ENCODE measurements at places on chromosomes 4 and X.

- H3K4me1 ChIP-seq: no peaks in the 10 kb centered on the region
- no peak for DNase-seq
- no peak overlapping the region for H3K27ac ChIP-seq
- no peaks in the 10 kb centered on the region for H3K36me3 ChIP-seq
Observed at GRCh38 chr4:27101126-27101525, 240.5 kb downstream of the STIM2 start.

- H3K4me1 ChIP-seq: no peaks in the 10 kb centered on the region
- no peak overlapping the region for H3K4me3 ChIP-seq
- no peak for DNase-seq
- H3K27ac ChIP-seq: no peak overlapping the region
- no peaks in the 10 kb centered on the region for H3K27me3 ChIP-seq
Observed at GRCh38 chrX:123756320-123756719, 23.5 kb upstream of the THOC2 start.

DNA sequence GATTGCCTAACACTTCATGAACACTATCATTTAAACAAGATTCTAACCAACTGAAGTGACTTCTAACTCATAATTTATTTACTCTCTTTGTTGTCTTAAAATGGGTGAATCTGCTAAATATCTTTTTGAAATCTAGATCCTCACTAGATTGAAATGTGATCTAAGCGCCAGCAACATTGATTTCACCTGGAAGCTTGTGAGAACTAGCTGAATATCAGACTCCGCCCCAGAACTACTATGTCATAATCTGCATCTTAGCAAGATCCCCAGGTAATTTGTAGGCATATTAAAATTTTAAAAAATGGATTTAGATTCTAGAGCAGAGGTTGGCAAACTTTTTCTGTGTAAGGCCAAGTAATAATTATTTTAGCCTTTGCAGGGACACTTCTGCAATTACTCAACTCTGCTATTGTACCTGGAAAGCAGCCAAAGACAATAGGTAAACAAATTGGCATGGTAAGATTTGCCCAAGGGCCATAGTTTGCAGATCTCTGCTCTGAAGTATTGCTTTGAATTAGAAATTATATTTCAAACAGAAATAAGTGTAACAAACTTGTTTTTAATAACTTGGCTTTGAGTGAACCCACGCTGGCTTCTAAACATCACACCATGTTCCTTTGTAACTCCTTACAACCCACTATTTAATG is 121.5 kb downstream of the REELD1 start:
- H3K4me3 ChIP-seq: no peak overlapping the region
- no peaks in the 10 kb centered on the region for H3K36me3 ChIP-seq

- H3K4me1 ChIP-seq: no peaks in the 10 kb centered on the region
- peak; percentile 14 for DNase-seq
- no peak overlapping the region for H3K4me3 ChIP-seq
- no peak overlapping the region for H3K27ac ChIP-seq
- H3K27me3 ChIP-seq: no peaks in the 10 kb centered on the region
Observed at GRCh38 chr4:2075171-2075986, 16.3 kb downstream of the NAT8L start.

- no peak overlapping the region for H3K4me3 ChIP-seq
- DNase-seq: no peak
- H3K27me3 ChIP-seq: no peaks in the 10 kb centered on the region
Observed at GRCh38 chrX:9825129-9825790, 39.0 kb downstream of the SHROOM2 start.

DNA sequence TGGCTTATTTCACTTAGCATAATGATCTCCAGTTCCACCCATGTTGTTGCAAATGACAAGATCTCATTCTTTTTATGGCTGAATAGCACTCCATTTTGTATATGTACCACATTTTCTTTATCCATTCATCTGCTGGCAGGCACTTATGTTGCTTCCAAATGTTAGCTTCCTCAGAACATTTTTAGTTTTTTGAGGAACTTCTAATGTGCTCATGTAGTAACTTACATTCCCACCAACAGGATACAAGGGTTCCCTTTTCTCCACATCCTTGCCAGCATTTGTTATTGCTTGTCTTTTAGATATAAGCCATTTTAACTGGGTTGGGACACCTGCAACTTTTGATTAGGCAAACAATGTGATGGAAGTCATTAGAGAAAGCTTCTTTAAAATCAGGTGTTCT is 454.2 kb downstream of the NLGN4X start:
- no peak overlapping the region for H3K27ac ChIP-seq
- no peak overlapping the region for H3K4me3 ChIP-seq
- no peak for DNase-seq
- no peaks in the 10 kb centered on the region for H3K27me3 ChIP-seq
- H3K36me3 ChIP-seq: no peaks in the 10 kb centered on the region

GRCh38 chr4:123616951-123617461 is 220.4 kb downstream of the SPRY1 start:
- peaks cover 14% of the 10 kb centered on the region for H3K4me1 ChIP-seq
- no peak overlapping the region for H3K4me3 ChIP-seq
- H3K27ac ChIP-seq: peak overlapping the region; percentile 44
- DNase-seq: peak; percentile 83
- H3K36me3 ChIP-seq: no peaks in the 10 kb centered on the region

DNA sequence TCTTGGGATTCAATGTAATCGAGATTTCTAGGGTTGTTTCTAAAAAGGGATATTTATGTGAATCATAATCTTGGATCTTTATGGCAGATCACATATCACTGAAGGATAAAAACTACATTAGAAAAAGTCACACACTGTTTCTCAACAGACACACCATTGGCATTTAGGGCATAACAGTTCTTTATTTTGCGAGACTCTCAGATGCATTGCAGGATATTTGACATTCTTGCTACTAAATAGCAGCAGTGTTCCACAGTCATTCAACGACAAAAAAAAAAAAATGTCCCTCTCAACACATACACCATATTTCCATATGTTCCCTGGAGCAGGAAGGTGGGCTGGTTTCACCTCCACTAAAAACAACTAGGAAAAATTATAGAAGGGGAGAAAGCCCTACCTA is 243.4 kb upstream of the PCDH18 start:
- H3K4me3 ChIP-seq: no peak overlapping the region
- H3K4me1 ChIP-seq: no peaks in the 10 kb centered on the region
- no peak for DNase-seq
- H3K36me3 ChIP-seq: no peaks in the 10 kb centered on the region
- H3K27me3 ChIP-seq: no peaks in the 10 kb centered on the region
- no peak overlapping the region for H3K27ac ChIP-seq

GRCh38 chr4:90875791-90876190 is 748.6 kb downstream of the CCSER1 start:
- H3K27ac ChIP-seq: no peak overlapping the region
- no peak for DNase-seq
- no peak overlapping the region for H3K4me3 ChIP-seq
- H3K36me3 ChIP-seq: no peaks in the 10 kb centered on the region
- no peaks in the 10 kb centered on the region for H3K27me3 ChIP-seq
- no peaks in the 10 kb centered on the region for H3K4me1 ChIP-seq

GRCh38 chr4:77432717-77433417 is 172.8 kb upstream of the CXCL13 start:
- no peaks in the 10 kb centered on the region for H3K36me3 ChIP-seq
- H3K4me1 ChIP-seq: peaks cover 4% of the 10 kb centered on the region
- DNase-seq: no peak

DNA sequence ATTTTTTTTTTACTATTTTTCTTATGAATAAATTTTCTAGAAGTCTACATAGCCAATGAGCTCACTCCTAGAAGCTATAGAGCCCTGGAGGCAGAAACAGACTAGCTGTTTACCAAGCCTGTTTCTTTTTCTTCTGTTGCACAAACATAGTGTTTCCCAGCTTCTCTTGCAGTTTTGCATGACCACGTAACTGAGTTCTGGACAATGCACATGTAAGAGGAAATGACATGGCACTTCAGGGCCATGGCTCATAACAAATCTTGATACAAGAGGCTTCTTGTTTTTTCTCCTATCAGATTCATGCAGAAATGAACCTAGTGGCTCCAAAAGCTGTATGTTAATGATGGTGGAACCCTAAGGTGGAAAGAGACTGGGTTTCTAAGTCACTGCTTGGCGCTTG is 127.4 kb downstream of the ZNF330 start:
- no peaks in the 10 kb centered on the region for H3K27me3 ChIP-seq
- H3K27ac ChIP-seq: no peak overlapping the region
- no peaks in the 10 kb centered on the region for H3K36me3 ChIP-seq
- H3K4me1 ChIP-seq: no peaks in the 10 kb centered on the region
- no peak overlapping the region for H3K4me3 ChIP-seq
- no peak for DNase-seq

DNA sequence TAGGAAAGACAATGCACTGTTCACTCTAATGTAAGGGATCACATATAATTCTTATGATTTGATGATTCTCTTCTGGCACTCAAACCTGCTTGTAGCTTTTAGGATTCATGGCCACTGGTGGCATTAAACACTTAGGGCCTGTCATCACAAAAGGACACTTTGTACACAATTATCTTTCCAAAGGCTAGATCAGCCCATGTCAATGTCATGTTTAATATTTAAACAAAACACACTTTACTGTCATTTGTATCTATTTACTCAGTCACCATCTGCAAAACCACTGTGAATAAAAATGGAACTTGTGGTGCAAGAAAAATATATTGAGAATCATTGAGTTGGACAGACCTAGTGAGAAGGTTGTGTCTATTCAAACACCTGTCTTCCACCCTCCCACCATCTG is 83.6 kb upstream of the TTC29 start:
- H3K27me3 ChIP-seq: no peaks in the 10 kb centered on the region
- no peaks in the 10 kb centered on the region for H3K36me3 ChIP-seq
- H3K4me1 ChIP-seq: no peaks in the 10 kb centered on the region
- no peak for DNase-seq
- H3K4me3 ChIP-seq: no peak overlapping the region

GRCh38 chr4:67124716-67125115 is 420.6 kb downstream of the CENPC start:
- H3K4me1 ChIP-seq: no peaks in the 10 kb centered on the region
- no peak overlapping the region for H3K27ac ChIP-seq
- H3K36me3 ChIP-seq: no peaks in the 10 kb centered on the region
- H3K27me3 ChIP-seq: no peaks in the 10 kb centered on the region

DNA sequence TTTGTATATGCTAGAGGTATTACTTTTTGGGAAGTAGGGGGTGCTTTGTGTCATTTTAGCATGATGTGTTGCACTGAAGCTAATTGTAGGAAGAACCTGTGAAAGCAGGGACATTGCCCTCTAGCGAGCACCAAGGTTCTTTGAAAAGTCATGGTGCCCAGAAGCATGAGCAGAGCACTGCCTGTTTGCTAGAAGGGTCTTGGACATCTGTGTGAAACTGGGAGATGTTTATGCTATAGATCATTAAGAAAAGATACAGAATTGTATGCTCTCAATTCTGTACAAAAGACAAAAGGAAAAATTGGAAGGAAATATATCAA is 14.7 kb downstream of the GRPR start:
- H3K27ac ChIP-seq: no peak overlapping the region
- no peak for DNase-seq
- no peak overlapping the region for H3K4me3 ChIP-seq
- H3K4me1 ChIP-seq: no peaks in the 10 kb centered on the region

DNA sequence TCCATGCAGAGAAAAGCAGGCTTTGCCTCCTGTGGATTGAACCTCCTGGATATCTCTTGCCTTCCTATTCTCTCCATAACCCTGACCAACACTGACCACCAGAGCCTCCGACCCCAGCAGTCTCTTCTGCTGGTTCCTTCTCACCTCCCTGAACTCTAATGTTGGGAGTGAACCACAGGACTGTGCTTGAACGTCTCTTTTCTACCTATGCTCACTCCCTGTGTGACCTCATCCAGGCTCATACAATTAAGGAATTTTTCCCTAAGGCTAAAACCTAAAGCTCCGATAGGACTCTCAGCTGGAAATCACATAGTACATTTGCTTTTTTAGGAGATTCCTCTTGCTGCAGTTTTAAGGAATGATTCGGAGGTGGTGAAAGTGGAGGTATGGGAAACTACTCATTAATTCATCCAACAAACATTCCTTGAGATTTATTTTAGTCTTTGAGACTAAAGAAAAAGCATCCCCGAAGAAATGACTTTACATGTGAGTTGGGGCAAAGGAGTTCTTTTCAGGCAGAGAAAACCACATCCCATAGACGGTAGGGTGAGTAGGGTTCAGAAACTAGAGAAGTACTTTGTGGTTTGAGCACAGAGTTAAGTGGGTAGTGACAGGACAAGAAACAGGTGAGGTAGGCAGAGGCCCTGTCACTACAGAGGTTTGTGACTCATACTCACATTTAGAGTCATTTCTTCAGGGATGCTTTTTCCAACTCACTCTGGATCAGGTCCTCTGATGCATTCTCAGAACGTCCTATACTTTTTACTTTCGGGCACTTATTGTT is 30.8 kb downstream of the NDNF start:
- H3K27ac ChIP-seq: no peak overlapping the region
- peaks cover 2% of the 10 kb centered on the region for H3K36me3 ChIP-seq
- no peak for DNase-seq
- H3K4me3 ChIP-seq: no peak overlapping the region
- H3K27me3 ChIP-seq: no peaks in the 10 kb centered on the region
- no peaks in the 10 kb centered on the region for H3K4me1 ChIP-seq
